ENCODE measurements at places on chromosomes 3 and 15.
A peak's percentile ranks its signal among the peaks of the same experiment; 100 is the strongest.

- peak; percentile 7 for DNase-seq
Observed at GRCh38 chr3:120093119-120093910, 932 bp downstream of the GSK3B start.

GRCh38 chr15:65993236-65993635 lies 123.9 kb downstream of the RAB11A start:
- no peak for DNase-seq

GRCh38 chr3:99753268-99753975 lies 64.2 kb upstream of the CMSS1 start:
- DNase-seq: no peak

- peak; percentile 22 for DNase-seq
Observed at GRCh38 chr15:52180196-52180835, 10.9 kb downstream of the GNB5 start.

DNA sequence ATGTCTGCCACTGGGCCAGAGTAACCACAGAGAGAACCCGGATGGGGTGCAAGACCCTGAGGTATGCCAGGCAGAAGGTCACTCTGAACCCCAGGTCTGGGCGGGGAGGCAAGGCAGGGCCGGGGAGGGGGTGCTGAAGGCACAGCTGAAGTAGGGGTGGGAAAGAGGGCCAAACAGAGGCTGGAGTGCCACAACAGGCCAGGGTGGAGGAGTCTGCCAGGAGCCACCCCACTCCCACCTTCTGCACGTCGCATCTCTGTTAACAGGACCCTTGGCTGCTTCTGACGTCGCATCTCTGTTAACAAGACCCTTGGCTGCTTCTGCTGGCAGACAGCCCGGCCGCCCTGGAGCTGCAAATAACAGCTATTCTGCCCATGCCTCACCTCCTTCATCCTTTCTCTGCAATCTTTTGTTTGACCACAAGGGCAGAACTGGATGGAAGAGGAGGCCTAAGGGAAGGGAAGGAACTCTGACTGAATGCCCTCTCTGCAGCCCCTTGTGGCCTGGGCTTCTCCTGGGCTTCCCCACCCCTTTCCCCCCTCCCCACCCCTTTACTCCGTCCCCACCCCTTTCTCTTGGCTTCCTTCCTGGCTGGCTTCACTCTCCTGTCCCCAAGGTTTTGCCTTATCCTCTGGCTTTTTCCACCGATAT lies 20.6 kb upstream of the FBLN2 start:
- DNase-seq: no peak

DNA sequence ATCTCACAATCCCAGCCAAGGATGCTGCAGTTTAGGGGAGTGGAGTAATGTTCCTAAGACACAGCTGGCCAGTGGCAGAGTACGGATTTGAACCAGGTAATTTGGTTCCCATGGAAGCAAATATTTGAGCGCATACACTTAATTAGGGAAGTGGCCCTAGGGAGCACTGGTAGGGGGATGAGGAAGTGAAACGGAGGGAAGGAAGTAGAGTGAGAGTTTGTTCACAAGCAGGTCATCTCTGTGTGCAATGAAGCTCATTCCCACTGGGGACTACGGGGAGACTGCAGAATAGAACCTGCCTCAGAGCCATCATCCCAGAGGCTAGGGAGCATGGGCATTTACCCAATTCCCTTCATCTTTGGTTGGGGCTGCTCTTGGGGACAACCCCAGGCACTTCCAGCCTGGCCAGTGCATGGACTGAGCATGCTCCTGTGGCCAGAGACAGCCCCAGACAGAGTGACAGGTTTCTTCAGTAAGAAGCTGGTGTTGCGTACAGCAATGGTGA lies 317.2 kb upstream of the PROK2 start:
- no peak for DNase-seq

GRCh38 chr3:157498371-157498770 lies 4.8 kb downstream of the VEPH1 start:
- DNase-seq: no peak

DNA sequence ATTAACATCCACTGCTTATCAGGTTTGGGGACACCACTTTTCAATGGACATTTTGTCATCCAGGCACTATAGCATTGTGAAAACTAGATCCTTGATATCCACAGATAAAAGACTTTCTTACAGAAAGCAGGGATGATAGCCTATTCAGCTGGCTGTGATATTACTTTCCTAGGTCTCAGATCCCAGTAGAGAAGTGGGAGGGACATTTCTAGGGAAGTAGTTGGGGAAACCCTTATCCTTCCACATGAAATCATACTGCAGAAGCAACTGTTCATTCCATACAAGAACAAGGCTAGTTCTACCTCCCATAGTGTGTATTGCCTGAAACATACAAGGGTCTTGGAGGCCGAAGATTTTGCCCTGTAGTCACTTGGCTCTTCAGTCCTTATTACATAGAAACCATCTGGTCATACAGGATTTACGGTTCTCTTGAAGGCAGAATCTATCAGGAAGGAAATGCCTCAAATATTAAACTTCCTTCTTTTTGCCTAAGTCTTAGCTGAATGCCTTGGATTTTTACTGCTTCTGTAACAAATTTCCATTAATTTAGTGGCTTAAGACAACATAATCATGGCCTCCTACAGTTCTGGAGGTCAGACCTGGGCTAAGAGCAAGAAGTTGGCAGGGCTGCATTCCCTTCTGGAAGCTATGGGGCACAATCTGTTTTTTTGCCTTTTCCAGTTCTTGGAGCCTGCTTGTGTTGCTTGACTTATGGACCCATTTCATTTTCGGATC lies 119.4 kb downstream of the ECT2 start:
- no peak for DNase-seq
